ENCODE measurements at places on chromosomes 4 and X.

DNA sequence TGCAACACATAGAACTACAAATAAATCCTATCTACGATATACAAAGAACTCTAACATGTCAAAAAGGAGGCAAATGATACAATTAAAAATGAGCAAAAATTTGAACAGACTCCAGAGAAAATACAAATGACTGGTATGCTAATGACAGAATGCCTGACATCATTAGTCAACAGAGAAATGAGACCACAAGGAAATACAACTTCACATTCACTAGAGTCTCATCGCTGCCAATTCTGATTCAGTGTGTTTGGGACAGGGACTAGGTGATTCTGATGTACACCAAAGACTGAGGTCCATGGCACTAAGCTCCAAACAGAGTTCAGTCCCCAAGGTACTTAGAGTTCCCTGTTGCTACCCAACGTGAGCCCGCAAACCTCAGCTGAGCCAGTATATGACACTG, 23.4 kb downstream of the SLC2A9 start:
- no peak for DNase-seq

- DNase-seq, result no peak
Observed at GRCh38 chr4:74878323-74878722, 54.6 kb upstream of the PARM1 start.

DNA sequence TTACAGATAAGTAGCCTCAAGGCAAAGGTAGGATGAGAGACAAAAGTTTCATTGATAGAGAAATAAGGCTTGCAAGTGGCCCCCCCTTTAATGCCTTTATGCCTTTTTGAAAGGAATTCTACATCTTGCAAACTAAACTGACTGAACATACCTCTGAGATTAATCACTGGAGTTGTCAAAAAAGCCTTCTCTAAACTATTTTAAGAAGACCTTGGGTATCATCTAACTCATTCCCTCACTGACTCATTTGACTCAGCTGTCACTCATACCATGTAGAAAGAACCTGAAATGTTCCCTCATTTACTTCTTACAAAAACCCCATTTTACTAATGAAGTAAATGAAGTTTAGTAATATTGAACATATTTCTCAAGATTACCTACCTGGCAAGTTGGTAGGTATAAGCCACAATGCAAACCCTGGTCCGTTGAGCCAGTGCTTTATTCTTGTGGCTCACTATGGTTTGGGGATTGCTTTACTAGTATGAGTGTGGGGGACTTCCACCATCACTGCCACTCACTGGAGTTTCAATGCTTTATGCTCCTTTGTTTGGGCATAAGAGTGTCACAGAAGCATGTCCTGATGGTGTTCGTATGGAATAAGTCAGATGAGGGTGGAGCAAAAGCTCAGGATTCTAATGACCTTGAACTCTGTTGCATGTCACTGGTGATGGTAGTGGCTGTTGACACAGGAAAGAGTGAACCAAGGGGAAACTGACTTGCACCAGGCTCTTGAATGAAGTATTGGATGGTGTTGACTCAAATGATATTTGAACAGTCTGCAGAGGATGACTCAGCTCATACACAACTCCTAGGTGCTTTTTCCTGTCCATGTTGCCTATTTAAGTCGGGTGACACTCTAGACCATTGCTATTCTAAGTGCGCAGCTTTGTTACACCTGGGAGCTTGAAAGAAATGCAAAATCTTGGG, 305.5 kb upstream of the EMCN start:
- DNase-seq, result no peak

- DNase-seq, result no peak
Observed at GRCh38 chr4:15427161-15427560, 672 bp upstream of the C1QTNF7 start.

DNA sequence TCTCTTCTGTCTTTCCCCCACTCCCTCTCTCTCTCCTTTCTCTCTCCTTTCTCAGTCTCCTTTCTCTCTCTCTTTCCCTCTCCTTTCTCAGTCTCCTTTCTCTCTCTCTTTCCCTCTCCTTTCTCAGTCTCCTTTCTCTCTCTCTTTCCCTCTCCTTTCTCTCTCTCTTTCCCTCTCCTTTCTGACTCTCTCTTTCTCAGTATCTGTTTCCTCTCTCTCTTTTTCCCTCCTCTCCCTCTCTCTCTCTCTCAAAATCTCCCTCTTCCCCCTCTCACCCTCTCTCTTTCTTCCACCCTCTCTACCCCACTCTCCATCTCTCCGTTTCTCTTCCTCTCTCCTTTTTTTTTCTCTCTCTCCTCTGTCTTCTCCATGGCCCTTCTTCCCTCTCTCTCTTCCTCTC, 258.8 kb downstream of the ASMT start:
- DNase-seq, result no peak

- no peak for DNase-seq
Observed at GRCh38 chr4:89222170-89222569, 85.4 kb downstream of the GPRIN3 start.

- no peak for DNase-seq
Observed at GRCh38 chrX:17828171-17828570, 32.9 kb downstream of the RAI2 start.

DNA sequence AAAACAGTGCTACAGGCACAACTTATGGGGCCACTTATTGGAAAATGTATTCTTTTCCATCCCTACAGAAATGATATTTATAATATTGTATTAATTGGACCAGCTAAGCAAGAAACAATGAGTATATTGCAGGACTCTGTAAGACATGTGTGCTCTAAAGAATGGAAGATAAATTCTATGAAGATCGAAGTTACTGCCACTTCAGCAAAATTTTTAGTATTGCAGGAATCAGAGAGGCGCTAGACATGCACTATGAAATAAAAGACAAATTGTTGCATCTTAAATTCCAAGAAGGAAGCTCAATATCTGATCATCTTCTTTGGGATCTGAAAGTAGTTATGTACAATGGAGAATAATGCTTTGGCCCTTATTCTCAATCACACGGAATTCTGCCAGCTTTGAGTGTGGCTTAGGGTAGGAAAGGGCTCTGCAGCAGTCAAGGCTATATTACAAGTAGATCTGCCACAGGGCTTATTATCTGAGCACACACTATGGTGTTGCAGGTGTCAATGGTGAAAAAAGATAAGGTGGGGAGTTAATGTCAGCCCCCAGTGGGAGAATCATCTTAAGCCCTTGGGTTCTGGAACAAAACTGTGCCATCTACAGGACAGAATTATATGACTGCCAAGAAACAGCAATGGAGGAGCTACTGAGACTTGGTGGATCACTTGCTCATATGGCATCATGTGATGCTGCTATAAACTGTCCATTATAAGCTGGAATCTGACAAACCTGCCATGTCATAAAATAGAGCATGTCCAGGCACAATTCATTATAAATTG, 334.0 kb upstream of the NDST3 start:
- DNase-seq, result no peak

DNA sequence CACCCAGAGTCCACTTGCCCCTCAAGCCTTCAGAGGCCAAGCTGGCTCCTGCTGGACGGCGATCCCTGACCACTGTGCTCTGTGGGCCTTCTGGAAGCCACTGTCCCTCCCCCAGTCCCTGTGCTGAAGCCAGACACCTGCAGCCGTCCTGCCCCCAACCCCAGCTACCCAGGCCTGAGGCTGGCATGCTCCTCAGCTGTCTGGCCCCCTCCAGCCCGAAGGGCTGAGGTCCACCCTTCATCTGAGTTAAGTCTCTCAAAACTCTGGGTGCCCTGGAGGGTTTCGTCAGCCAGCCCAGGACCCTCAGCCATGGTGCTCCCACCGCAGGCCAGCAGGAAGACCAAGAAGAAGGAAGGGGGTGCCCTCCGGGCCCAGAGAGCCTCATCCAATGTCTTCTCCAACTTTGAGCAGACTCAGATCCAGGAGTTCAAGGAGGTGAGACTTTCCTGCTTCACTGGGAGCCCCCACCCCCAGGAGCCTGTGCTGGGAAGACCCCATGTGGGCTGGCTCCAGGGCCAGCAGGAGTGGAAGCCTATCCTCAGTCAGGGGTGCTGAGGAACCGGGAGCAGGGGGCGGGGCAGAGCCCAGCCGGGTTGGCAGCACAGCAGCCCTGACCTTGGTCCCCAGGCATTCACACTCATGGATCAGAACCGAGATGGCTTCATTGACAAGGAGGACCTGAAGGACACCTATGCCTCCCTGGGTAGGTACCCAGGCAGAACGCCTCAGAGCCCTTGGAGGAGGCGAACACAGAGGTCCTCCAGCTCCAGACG, 4.2 kb downstream of the MYL5 start:
- no peak for DNase-seq

Measured in NT2/D1 (cell line).